ENCODE measurements at places on chromosomes 2 and 18. TPM values are rescaled to one million over a fixed set of nuclear protein-coding genes. Genes with fewer than 3 reads are reported as not detected.

DNA sequence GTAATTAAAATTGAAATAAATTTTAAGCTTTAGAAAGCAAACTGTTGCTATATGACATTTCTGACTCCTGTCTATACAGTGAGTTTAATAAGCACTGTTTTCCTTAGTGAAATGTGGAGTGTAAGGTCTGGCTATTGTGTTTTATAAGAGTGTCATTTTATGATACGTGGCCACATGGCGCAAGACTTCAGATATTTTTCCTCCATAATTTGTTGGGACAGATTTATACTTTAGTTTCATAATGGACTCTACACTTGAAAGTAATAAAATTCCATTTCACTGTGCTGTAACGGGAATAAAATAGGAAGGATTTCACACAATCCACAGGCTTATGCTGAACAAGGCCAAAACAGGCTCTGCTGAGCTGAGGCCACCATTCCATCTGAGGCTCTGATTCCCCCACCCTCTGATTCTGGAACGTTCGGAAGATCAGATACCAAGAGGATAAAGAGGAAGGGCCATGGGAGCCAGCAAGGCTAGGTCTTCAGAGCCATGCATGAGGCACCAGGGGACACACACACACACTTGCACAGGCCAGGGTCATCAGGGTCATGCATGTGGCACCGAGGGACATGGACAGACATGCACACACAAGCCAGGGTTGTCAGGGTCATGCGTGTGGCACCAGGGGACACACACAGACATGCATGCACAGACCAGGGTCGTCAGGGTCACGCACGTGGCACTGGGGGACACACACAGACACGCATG lies 35.6 kb downstream of the HDAC4 start:
- no peaks in the 10 kb centered on the region for H3K27me3 ChIP-seq
- H3K4me1 ChIP-seq = peaks cover 12% of the 10 kb centered on the region
- H3K27ac ChIP-seq = no peak overlapping the region

GRCh38 chr2:241541564-241542277 lies 16.8 kb upstream of the BOK start:
- H3K36me3 ChIP-seq = no peaks in the 10 kb centered on the region
- no peak for DNase-seq
- no peak overlapping the region for H3K27ac ChIP-seq
- H3K27me3 ChIP-seq = peaks cover 37% of the 10 kb centered on the region
- H3K4me3 ChIP-seq = no peak overlapping the region

The TCF23 gene
- not detected for total RNA-seq

GRCh38 chr18:58196881-58197872 lies 153.2 kb downstream of the NEDD4L start:
- no peak overlapping the region for H3K27ac ChIP-seq
- DNase-seq = no peak
- H3K4me1 ChIP-seq = peaks cover 31% of the 10 kb centered on the region
- no peak overlapping the region for H3K4me3 ChIP-seq

The SERPINB11 gene
- not detected for total RNA-seq

DNA sequence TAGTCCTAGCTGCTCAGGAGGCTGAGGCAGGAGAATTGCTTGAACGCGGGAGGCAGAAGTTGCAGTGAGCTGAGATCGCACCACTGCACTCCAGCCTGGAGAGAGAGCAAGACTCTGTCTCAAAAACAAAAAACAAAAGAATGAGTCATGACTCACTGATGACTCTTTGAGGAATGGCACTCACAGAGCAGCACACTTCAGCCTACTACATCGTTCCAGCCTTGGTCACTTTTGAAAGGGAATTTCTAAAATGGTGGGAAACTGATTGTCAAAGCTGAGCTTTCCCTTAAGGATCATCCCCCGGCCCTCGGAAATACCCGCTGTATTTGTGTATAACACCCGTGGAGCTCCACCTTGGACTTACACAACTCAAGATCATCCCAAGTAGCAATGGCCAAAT lies 217.3 kb upstream of the HS6ST1 start:
- H3K36me3 ChIP-seq = no peaks in the 10 kb centered on the region
- no peaks in the 10 kb centered on the region for H3K27me3 ChIP-seq
- DNase-seq = no peak
- peak overlapping the region; percentile 31 for H3K4me3 ChIP-seq
- H3K27ac ChIP-seq = peak overlapping the region; percentile 34

The DCDC2C gene
- not detected for total RNA-seq

The GPR45 gene
- not detected for total RNA-seq

- H3K4me1 ChIP-seq = no peaks in the 10 kb centered on the region
- H3K36me3 ChIP-seq = no peaks in the 10 kb centered on the region
- H3K27me3 ChIP-seq = peaks cover 35% of the 10 kb centered on the region
- H3K27ac ChIP-seq = no peak within 1 kb of the TSS
- no peak within 1 kb of the TSS for H3K4me3 ChIP-seq
Measured at GRCh38 chr2:240140511-240140910, at the start of gene OTOS. Gene OTOS, minus strand, starts transcription at chr2:240140658. Its CDS starts 332 bp downstream, at chr2:240140326.

The INHBB gene
- 0.16 TPM for total RNA-seq

The CGREF1 gene
- total RNA-seq = 0.31 TPM

DNA sequence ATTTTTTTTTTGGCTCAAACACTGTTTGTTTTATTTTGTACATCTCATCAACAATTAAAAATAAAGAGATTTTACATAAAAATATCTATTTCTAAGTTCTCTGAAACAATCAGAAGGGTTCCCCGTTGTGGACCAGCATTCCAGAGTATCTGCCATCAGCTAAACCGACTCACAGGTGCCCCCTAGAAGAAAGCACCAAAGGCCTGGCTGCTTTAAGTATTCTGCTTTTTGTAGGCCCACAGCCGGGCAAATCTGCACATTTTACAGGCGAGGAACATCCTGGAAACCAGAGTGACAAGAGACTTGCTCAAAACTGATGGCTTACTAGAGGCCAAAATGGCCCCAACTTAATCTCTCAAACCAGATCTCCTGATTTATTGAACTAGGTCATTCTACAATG lies 82.2 kb upstream of the SETBP1 start:
- peaks cover 2% of the 10 kb centered on the region for H3K4me1 ChIP-seq
- H3K4me3 ChIP-seq = no peak overlapping the region
- no peaks in the 10 kb centered on the region for H3K36me3 ChIP-seq
- no peak overlapping the region for H3K27ac ChIP-seq

- no peaks in the 10 kb centered on the region for H3K36me3 ChIP-seq
- H3K27me3 ChIP-seq = peaks cover 5% of the 10 kb centered on the region
- H3K27ac ChIP-seq = no peak overlapping the region
- H3K4me1 ChIP-seq = peaks cover 28% of the 10 kb centered on the region
- H3K4me3 ChIP-seq = no peak overlapping the region
- no peak for DNase-seq
Measured at GRCh38 chr2:200791905-200792304, 19.8 kb upstream of the BZW1 start.

DNA sequence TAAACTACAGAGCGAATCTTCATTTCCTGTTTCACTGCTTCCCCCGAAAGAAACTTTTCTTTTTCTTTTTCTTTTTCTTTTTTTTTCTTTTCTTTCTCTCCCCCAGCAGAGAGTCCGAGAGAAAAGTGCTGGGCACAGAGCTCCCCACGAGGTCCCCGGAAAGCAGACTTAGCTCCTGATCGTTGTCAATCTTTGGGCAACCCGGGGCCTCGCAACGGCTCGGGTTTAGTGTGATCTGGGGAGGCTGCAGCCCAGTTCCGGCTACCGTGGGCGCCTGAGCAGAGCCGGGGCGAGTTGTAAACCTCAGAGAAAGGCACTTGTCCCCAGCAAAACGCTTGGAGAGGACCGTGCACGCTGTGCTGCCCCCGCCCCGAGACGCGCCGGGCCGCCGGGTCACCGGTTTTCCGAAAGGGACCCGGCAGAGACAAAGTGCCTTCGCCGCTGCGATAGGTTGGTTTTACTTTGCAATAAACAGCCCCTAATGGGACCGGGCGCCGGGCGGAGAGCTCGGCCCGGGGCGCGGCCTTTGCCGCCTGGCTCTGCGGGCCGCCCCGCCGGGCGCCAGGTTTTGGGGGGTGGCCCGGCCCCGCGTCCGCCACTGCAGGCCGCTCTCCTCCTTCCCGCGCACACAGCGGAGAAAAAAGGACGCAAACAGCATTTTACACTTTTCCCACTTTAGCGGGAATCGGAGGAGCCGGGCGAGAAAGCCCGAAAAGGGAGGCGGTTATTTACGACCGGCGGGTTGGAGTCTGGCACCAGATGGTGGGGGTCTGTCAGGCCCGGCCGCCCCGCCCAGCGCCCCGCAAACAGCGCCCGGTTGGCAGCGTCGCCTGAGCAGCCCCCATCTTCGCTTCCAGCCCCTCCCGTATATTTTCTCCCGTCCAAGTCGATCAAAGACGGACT lies 136.0 kb downstream of the INSIG2 start:
- peak; percentile 29 for DNase-seq
- H3K27ac ChIP-seq = peak overlapping the region; percentile 79
- peaks cover 14% of the 10 kb centered on the region for H3K4me1 ChIP-seq

The CYBRD1 gene
- 2.5 TPM for total RNA-seq

The FER1L5 gene
- total RNA-seq = 1.0 TPM

The KLHL14 gene
- total RNA-seq = 7.8 TPM

- no peak overlapping the region for H3K4me3 ChIP-seq
- DNase-seq = no peak
- H3K36me3 ChIP-seq = no peaks in the 10 kb centered on the region
- no peak overlapping the region for H3K27ac ChIP-seq
Measured at GRCh38 chr18:40553029-40553428, 1402.0 kb upstream of the PIK3C3 start.

The APCDD1 gene
- total RNA-seq = 10.9 TPM

DNA sequence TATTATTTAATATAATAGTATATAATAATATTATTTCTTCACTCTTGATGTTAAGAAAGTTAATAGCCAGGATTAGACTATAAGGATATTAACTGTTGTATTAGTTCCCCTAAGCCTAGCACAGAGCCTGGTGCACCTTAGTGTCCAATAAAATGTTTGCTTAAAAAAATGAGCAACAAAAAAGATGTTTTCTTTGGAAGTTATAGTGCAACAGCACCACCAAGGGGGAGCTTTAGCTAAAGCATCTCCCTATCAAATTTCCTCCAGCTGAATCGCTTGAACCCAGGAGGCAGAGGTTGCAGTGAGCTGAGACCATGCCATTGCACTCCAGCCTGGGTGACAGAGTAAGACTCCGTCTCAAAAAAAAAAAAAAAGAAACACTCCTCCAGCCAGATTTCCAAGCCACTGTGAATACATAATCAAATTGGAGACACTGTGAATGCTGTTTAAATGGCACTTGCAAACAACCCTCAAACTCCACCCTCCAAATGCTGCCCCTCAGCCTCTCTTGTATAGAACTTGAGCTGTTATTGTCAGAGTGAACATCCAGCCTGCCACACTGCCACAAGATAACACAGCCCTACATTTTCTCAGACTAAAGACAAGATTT lies 221.9 kb downstream of the DYM start:
- peaks cover 2% of the 10 kb centered on the region for H3K36me3 ChIP-seq
- no peaks in the 10 kb centered on the region for H3K4me1 ChIP-seq
- DNase-seq = no peak
- H3K27me3 ChIP-seq = no peaks in the 10 kb centered on the region
- no peak overlapping the region for H3K27ac ChIP-seq
- no peak overlapping the region for H3K4me3 ChIP-seq

DNA sequence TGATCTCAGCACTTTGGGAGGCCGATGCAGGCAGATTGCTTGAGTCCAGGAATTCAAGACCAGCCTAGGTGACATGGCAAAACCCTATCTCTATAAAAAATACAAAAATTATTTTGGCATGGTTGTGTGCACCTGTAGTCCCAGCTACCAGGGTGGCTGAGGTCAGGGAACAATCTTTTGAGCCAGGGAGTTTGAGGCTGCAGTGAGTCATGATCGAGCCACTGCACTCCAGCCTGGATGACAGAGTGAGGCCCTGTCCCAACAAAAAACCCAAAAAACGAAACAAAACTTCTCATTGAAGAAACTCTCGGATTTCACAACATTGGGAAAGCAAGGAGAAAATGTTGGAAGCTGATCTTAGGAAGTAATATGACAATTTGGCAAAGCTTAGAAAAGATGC lies 317.3 kb upstream of the MGAT5 start:
- no peak overlapping the region for H3K27ac ChIP-seq
- no peak overlapping the region for H3K4me3 ChIP-seq
- DNase-seq = no peak

GRCh38 chr2:236849940-236850339 lies 235.7 kb upstream of the COPS8 start:
- H3K4me1 ChIP-seq = peaks cover 38% of the 10 kb centered on the region
- peaks cover 29% of the 10 kb centered on the region for H3K27me3 ChIP-seq
- no peak for DNase-seq
- H3K36me3 ChIP-seq = no peaks in the 10 kb centered on the region
- H3K4me3 ChIP-seq = no peak overlapping the region

DNA sequence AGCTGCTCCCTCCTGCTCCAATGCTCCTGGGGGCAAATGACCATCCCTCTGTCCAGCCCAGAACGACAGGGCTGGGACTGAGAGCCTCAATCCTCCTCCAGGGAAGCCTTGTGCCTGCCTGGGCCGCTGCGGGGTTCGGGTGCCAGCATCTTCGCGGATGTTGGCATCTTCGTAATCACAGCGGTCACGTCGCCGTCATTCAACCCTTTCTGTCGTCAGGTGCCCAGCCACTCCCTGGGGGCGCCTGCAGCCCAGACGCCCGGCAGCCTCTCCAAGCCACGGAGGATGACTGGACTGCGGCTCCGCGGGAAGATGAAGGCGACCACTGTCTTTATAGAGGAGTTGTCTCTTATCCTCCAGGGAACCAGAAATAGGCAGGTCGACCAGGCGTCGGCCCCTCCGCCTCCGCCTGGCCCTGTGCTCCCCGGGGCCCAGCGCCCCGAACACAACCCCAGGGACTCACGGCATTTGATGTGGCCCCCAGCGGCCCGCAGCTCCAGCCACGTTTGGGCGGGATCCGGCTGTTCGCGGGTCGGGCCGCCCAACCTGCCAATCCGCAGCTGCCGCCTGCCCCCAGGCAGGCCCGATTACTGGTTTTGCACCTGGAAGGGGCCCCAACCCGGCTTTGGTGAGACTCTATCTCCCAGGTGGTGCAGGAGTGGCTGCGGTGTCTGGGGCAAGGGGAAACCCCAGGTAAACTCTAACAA lies 113.9 kb downstream of the THNSL2 start:
- H3K36me3 ChIP-seq = no peaks in the 10 kb centered on the region
- no peak overlapping the region for H3K27ac ChIP-seq
- H3K4me3 ChIP-seq = no peak overlapping the region
- no peak for DNase-seq
- no peaks in the 10 kb centered on the region for H3K4me1 ChIP-seq

DNA sequence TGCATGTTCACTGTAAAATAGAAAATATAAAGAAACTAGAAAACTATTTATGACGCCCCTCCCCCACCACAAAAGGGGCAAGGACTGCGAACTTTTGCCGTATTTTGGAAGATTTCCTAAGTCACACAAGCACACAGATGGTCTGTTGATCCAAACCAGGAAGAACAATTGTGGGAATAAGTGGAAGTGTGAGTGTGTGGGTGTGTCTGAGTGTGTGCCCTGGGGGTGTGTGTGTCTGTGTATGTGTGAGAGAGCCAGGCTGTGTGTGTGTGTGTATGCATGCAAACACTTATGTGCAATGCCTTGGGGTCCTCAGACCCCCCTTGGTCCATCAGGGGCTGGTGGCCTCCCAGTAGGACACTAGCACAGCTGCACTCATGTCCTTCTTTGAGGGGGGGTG lies 43.1 kb downstream of the HPCAL1 start:
- H3K4me3 ChIP-seq = no peak overlapping the region
- no peak for DNase-seq

The G6PC2 gene
- total RNA-seq = not detected

- H3K4me1 ChIP-seq = peaks cover 13% of the 10 kb centered on the region
- no peaks in the 10 kb centered on the region for H3K36me3 ChIP-seq
- peak overlapping the region; percentile 74 for H3K27ac ChIP-seq
- DNase-seq = no peak
- H3K27me3 ChIP-seq = peaks cover 13% of the 10 kb centered on the region
Measured at GRCh38 chr2:23561088-23561487, 176.1 kb downstream of the KLHL29 start.

Data from progenitor cell of endocrine pancreas (in vitro differentiated cells).